ENCODE measurements at places on chromosomes 4 and X. TPM values are rescaled to one million over a fixed set of nuclear protein-coding genes. Genes with fewer than 3 reads are reported as not detected.

ETDB gene
- total RNA-seq, result not detected

RS1 gene
- total RNA-seq, result not detected

SYP gene
- 1.4 TPM for total RNA-seq

LEF1 gene
- total RNA-seq, result 423 TPM

MMRN1 gene
- total RNA-seq, result 1.1 TPM

REPS2 gene
- total RNA-seq, result not detected

PAGE5 gene
- not detected for total RNA-seq

NUP62CL gene
- total RNA-seq, result 1.9 TPM

MAP7D3 gene
- 12.3 TPM for total RNA-seq

MAGEA1 gene
- not detected for total RNA-seq

SHROOM2 gene
- not detected for total RNA-seq

SEPTIN11 gene
- total RNA-seq, result 31.3 TPM

GDPD2 gene
- total RNA-seq, result 0.33 TPM

KCND1 gene
- 3.5 TPM for total RNA-seq

CABS1 gene
- not detected for total RNA-seq

NAT8L gene
- total RNA-seq, result 0.18 TPM

FAM199X gene
- 12.0 TPM for total RNA-seq

TMEM47 gene
- not detected for total RNA-seq

CDX4 gene
- total RNA-seq, result not detected
